ENCODE measurements at places on chromosomes 3 and 15. TPM values are rescaled to one million over a fixed set of nuclear protein-coding genes. Genes with fewer than 3 reads are reported as not detected.

C3orf20 gene
- polyA plus RNA-seq: not detected

MAP1A gene
- 5.5 TPM for polyA plus RNA-seq

PSTPIP1 gene
- 16.5 TPM for polyA plus RNA-seq

TRPM1 gene
- polyA plus RNA-seq: not detected

RTP1 gene
- not detected for polyA plus RNA-seq

RAD51 gene
- polyA plus RNA-seq: 0.50 TPM
